B cell (primary cell): ENCODE measurements at places on chromosomes 3 and 15. TPM values are rescaled to one million over a fixed set of nuclear protein-coding genes. Genes with fewer than 3 reads are reported as not detected.
A peak's percentile ranks its signal among the peaks of the same experiment; 100 is the strongest.

Gene GRK7
- not detected in 2 replicates for total RNA-seq

Gene ISG20
- 173 and 190 TPM in 2 replicates for total RNA-seq

Gene RTP4
- 6.7 and 8.2 TPM in 2 replicates for total RNA-seq

Gene GP5
- 0.15 and 0.22 TPM in 2 replicates for total RNA-seq

Gene ZCWPW2
- total RNA-seq: not detected in 2 replicates

Gene DENND4A
- total RNA-seq: 103 and 114 TPM in 2 replicates

GRCh38 chr3:145967043-145967442, 193.9 kb downstream of the PLOD2 start:
- DNase-seq: no peak

- no peak for DNase-seq
Measured at GRCh38 chr15:60580650-60581376, 101.9 kb upstream of the ICE2 start.

GRCh38 chr3:9179826-9180763, 69.4 kb downstream of the SRGAP3 start:
- peak; percentile 17 for DNase-seq

GRCh38 chr15:42491539-42492225, 741 bp upstream of the ZNF106 start:
- DNase-seq: no peak

DNA sequence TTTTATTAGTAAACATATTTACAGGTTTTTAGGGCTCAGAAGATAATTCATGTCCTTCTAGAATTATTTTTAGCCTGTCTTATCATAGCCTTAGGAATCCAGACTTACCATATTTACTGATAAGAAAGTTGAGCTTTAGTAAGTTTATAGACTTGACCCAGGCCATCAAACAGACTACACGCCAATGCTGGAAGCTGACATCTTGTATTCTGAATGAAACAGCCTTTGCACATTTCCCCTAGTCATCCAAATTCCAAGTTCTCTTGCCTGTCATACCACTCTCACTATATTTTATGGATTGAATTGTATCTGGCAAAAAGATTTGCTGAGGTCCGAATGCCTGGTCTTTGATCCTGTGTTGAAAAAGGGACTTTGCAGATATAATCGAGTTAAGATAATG, 58.6 kb downstream of the DRD3 start:
- no peak for DNase-seq

DNA sequence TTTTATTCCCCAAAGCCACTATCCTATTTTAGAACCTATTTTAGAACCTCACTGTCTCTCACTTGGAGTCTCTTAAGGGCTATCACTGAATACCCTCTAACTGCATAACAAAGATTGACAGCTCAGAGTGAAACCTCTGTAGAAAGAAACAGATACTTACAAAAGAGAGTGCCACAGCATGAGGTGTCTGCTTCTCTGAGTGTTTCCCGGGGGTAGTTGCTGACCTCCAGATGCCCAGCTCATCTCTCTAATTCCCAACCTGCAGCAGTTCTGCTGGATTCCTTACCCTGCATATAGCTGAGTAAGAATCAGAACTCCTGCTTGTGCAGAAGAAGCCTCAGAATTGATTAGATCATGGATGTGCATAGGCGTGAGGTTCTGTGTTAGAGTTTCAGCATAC, 34.5 kb downstream of the P3H2 start:
- DNase-seq: no peak

DNA sequence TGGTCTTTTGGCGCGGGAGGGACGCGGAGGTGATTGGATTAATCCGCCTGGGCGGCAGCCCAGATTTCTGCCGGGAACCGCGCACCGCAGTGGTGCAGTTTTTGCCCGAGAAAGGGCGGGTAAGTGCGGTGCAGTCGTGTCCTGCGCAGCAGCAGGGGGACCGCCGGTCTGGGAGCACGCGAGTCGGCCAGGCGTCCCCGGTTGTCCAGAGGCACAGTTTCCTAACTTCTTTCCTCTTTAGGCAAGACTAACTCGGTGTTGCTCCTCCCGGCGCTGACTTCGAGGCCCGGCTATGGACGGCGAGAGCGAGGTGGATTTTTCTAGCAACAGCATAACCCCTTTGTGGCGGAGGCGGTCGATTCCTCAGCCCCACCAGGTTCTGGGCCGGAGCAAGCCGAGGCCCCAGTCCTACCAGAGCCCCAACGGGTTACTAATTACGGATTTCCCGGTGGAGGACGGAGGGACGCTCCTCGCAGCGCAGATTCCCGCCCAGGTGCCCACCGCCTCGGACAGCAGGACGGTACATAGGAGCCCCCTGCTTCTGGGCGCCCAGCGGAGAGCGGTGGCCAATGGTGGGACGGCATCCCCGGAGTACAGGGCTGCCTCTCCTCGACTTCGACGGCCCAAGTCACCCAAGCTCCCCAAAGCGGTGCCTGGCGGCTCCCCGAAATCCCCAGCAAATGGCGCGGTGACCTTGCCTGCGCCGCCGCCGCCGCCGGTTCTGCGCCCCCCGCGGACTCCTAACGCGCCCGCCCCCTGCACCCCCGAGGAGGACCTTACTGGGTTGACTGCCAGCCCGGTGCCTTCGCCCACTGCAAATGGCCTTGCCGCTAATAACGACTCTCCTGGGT, 736 bp downstream of the ARHGEF26 start:
- peak; percentile 19 for DNase-seq

GRCh38 chr3:111872979-111873378, 13.9 kb downstream of the PHLDB2 start:
- no peak for DNase-seq

GRCh38 chr3:15356176-15356575, 23.8 kb upstream of the SH3BP5 start:
- no peak for DNase-seq

DNA sequence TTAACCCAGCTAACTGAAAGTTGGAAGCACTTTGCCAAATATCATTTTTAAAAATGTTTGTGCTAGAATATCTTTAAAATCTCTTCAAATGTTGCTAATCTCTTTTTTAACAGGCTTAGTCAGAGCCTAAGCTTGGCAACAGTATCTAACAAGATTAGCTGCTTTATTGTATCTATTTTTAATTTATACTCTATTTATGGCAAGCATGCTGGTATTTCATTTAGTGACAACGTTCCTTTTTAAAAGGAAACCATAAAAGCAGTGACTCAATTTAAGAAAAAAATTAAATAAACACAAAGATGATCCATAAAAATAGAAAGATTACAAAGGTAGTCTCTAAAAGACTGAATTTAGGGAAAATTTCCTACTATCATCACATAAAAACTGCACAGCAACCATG, 40.5 kb downstream of the SLC12A6 start:
- no peak for DNase-seq
